Mesendoderm (in vitro differentiated cells): ENCODE measurements at places on chromosomes 4 and X.

GRCh38 chr4:145217349-145217748 lies 37.0 kb upstream of the OTUD4 start:
- DNase-seq, result no peak

DNA sequence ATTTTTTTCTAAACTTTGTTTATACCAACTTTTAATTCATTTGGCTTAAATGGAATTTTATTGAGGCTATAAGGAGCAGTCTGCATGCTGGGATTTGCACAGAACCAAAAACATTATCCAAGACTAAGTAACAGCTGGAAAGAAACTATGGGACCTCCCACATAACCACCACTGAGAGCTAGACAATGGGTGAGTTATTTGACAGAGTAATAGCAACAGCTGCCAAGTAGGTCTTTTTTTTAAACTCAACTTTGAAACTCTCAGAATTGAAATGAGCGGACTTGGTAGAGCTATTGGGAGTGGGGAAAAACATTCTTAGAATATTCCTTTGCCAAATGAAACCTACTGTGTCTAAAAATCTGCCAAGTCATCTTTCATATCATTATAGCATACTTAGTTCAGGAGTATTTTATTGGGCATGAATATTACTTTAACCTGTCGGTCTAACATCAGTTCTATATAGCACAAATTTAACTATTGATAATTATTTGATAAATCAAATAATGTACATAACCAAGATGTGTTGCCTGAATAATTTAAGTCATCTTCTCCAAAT lies 1428.0 kb downstream of the PCDH7 start:
- peak; percentile 4 for DNase-seq

DNA sequence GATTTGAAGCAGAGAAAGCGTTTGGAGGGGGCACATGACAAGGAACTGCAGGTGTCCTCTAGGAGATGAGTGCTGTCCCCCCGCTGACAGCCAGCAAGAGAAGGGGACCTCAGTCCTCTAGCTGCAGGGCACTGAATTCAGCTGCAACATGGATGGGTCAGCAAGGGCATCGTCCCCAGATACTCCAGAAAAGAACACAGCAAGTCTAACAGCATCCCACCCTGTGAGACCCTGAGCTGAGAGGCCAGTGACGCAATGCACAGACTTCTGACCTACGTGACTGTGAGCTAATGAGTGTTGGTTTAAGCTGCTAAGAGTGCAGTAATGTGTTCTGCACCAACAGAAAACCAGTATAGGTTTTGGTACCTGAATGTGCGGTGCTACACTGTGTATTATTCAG lies 11.6 kb upstream of the CENPVL2 start:
- DNase-seq, result no peak

DNA sequence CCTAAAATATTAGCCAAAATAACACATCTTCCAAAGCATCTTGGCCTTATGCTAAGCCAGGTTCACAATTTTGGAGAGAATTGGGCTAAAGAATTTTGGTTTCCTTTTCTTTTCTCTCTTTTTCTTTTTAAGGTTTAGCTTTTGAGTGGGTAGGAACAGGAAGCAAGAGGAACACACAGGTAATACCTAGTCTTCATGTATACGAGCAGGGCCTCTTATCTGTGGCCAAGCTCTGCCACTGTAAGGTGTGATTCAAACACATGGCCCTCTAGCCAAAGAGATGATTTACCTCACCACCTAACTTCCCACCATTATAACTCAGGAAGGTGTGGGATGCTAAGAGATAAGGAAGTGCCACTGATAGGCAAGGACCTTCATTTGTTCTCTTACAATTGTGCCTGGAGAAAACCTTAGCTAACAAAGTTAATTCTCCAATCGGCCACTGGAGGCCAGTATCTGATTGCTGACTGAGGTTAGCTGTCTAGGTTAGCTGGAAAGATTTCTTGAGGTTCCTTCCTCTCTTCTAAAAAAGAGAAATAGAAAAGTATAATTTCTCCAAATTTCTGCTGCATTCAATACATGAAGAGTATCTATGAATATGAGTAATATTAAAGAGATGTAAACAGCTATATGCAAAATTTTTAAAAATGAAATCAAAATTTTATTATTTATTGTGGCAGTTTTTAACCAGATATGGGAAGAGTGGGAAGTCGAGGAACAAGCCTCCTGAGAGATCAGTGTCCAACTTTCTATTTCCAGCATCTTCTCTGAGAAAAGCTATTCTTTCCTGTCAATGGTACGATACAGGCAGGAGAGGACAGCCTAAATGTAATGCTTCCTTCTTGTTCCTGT lies 30.1 kb upstream of the BBS7 start:
- DNase-seq, result peak; percentile 90

- DNase-seq, result peak; percentile 33
These were observed 10.5 kb upstream of the TBC1D19 start for GRCh38 chr4:26573389-26573794.

DNA sequence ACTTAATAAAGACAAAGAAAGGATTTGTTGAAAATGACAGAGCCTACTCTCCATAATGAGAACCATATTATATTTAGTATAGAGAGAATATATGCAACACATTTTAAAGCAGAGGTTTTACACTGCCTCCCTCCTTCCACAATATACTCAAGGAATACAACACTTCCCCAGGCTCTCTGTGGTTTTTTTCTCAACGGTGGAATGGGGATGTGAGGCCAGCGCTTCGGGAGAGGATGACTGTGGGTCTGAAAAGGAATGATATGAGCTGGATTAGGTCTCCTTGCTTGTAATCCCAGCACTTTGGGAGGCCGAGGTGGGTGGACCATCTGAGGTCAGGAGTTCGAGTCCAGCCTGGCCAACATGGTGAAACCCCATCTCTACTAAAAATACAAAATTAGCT lies 348.7 kb upstream of the KLF3 start:
- no peak for DNase-seq
